HuH-7.5 (cell line): ENCODE measurements at places on chromosomes 3 and 15.

DNA sequence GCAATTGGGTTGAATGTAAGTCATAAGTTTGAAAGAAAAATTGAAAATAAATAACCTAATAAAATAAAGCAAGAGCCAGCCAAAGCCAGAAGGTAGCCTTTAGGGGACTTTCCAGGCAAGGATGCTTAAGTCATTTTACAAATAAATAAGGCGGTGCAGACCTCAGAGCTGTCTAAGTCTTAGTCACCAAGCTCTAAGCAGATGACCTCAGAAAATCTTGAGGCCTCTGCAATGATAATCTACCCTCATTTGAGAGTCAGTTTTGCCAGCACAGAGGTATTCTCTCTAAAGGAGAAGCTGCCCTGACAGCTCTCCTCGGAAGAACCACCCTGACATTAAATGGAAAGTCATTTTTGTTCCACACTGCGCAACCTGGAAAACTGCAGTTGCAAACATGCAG lies 113.9 kb downstream of the OXNAD1 start:
- no peak for DNase-seq

DNA sequence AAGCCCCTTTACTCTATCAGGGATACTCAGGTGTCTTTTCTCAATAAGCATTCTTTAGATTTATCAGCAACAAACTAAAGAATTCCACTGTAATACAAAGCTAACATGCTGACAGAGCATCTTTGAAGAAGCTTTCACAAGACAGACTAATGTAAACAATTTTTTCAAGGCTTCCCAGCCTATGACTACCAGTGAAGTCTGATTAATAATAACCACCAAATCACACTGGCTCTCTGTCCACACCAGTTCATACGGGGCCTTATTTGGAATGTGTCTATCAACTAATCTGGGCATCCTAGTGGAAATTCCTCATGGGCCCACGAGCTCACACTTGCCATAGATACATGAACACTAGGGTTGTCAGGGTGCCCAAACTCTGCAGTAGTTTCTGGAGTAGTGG lies 84.5 kb downstream of the EFL1 start:
- no peak for DNase-seq

- peak; percentile 38 for DNase-seq
Measured at GRCh38 chr3:45688194-45688881, 858 bp upstream of the SACM1L start.

- no peak for DNase-seq
Measured at GRCh38 chr3:14533457-14533958, 6.6 kb downstream of the GRIP2 start.

DNA sequence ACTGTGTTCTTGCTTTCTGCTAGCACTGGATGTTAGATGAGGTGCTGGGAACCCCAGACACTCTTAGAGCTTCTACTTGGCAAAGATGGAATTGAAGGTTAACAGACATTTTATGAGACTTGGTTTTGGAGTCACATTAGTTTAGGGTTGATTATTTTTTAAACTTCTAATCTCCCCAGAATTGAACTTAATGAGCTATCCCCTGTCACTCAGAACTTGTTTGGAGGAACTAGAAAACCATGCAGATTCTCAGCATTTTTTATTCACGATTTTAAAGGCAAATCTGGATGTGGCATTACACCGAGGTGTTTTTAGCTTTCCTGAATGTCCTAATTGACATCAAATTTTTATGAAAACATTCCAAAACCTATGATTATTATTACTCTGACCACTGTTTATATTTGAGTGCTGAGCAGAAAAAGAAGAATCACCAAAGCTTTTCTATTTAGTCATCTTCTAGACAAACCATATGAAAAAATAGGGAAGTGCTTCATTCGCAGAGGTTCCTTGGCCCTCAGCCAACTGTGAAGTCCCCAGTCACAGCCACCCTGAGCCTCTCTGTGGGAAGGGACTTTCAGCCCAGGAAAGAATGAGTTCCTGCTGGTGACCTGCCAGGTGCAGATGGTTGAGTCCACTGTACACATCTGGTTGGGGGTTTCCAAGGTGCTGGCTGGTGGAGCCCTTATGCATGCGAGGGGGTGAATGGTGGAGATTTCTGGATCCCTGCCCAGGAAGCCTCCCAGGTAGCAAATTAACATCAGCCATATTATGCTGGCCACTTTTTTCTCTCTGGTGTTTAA lies 196.0 kb upstream of the TOPAZ1 start:
- DNase-seq = no peak

DNA sequence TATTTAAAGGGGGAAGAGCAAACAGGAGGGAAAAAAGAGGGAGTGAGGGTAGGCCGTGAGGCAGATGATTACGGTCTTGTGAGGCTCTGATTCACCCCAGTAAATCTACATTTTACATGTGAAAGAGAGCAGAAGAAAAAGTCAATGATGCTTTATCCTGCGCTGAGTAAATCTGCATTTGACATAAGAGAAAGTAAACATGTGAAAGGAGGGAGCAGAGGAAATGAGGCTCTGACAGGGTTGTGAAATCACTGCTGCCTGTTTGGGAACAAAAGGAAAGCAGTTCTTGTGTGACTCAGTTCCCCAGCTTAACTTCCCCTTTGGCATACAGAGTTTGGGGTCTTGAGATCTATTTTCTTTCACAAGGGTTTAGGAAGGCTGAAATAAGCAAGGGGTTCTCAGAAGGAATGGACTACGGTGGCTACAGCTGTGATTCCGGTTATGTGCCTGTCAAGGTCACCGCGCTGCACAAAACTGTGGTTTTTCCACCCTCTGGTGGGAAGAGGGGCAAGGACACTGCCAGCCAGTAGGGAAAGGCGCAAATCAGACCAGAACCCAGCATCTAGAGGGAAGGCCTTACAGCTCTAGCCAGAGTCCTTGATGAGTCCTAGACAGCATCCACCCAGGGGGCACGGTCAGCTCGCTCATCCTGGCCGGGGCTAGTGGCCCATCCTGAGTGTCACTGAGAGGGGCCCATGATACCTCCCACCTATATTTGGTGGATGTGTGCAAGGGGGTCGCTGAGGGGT lies 18.9 kb upstream of the HCN4 start:
- no peak for DNase-seq

- DNase-seq = no peak
Measured at GRCh38 chr3:143956838-143957237, 14.8 kb upstream of the DIPK2A start.

GRCh38 chr3:71921036-71921435 lies 136.1 kb upstream of the PROK2 start:
- DNase-seq = no peak

DNA sequence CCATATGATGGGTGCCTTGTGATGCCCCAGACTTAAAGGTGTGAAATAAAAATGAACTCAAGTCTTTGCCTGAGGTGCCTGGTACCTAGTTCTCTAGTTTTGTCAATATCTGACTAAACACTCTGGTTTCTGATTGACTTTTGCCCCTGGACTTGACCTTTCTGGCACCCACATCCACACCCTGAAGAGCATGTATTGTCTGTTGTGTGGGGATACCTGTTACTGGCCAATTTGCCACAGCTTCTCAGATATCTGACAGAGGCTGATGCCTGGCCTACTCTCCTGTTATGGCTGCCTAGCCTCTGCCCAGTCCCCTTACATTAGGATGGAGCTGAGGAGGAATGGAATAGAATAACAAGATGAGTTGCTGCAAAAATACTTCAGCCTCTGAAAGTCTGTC lies 3.6 kb downstream of the ZBTB38 start:
- DNase-seq = no peak

GRCh38 chr3:33141006-33141405 lies 27.2 kb downstream of the CRTAP start:
- DNase-seq = no peak

GRCh38 chr3:60046210-60046609 lies 996.4 kb upstream of the CFAP20DC start:
- no peak for DNase-seq

DNA sequence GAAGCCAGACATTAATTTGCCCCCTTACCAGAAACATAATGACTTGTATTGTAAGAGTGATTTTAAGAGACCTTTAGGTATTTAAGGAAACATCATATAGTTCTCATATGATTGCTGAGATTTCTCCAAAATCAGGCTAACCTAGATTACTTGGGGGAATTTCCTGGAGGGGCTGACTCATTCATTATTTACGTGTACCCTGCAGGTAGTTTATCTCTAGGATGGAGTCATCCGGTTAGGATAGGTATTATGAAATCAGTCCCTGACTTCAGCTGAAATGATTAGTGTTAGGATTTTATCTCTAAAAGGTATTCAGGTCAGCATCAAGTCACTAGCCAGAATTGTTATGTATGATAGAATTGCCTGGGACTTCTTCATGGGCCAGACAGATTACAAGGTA lies 97.5 kb downstream of the TCF12 start:
- no peak for DNase-seq

DNA sequence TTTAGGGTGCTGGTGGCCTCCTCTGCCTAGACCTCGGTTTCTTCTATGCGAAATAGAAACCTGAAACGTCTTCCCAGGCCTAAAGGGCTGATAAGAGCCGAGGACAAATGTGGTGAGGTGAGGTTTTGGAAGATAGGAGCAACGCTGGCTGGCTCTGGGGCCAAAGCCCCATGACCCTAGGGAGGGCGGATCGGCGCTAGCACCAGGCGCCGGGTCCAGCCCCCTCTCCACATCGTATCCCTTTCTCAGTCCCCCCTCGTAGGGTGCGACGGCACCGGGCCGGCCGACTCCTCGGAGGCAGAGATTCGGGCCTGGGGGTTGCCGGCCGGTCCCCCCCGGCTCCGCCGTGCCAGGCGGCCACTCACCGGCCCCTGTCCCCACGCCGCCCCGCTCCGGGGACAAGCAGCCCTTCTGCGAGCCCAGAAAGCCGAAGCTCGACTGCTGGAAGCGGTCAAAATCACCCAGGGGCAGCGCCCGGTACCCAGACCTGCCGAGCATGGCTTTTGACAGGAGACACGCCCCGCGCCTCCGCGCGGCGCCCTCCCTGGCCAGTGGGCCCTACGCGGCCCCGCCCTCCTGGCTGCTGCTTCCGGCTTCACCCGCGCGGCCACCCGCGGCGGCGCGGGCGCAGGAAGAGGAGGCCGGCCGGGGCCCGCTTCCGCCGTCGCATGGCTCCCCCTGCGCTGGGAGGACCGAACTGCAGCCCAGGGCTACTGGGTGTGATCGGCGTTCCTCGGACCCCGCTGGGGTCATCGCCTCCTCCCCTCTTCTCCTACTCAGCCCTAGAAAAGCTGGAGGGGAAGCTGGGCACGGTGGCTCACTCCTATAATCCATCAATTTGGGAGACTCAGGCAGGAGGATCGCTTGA lies at the start of gene STOML1:
STOML1 (minus strand) TSS at position 570 of the 868 bp plus-strand sequence; CDS start at position 498, 72 bp downstream.
- peak; percentile 98 for DNase-seq

DNA sequence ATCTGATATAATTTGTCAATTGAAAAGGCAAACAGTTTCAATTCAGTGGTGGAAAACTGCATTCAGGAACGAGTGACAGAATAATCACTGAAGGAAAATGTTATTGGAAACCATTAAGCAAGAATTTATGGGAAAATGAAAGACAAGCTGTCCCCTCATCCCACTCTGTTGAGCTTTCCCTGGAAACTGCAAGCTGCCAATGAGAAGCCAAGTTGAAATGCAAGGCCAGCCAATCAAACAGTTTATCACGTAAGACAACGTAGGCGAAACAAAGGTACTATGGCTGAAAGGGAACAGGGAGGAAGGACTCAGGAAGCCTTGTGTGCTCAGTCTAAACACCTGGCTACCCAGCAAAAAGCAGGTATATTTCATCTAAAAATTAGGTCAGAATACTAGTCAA lies 187.9 kb upstream of the ATP10A start:
- DNase-seq = no peak

DNA sequence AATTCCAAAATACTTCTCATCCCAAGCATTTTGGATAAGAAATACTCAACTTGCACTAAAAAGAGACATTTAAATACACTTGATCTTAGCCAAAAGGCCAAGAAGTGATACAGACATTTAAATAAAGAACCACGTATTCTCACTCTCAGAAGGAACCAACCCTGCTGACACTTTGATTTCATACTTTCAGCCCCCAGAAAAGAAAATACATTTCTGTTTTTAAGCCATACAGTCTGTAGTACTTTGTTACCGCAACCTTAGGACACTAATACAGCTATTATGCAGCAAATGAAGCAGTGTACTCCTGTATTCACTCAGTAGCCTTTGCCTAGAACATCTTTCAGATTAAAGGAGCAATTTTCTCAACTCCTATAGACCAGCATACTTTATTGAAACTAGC lies 86.7 kb downstream of the TBC1D5 start:
- DNase-seq = no peak

- DNase-seq = no peak
Measured at GRCh38 chr3:10268930-10269329, 20.7 kb downstream of the TATDN2 start.

GRCh38 chr3:69130689-69131088 lies 8.3 kb upstream of the LMOD3 start:
- no peak for DNase-seq

- peak; percentile 95 for DNase-seq
Measured at GRCh38 chr3:8501371-8502131, at the start of gene LMCD1. TSS of gene LMCD1 (plus strand) at chr3:8501823. CDS start at chr3:8501939, 116 bp downstream.

GRCh38 chr3:164486150-164486549 lies 592.1 kb downstream of the SI start:
- no peak for DNase-seq

DNA sequence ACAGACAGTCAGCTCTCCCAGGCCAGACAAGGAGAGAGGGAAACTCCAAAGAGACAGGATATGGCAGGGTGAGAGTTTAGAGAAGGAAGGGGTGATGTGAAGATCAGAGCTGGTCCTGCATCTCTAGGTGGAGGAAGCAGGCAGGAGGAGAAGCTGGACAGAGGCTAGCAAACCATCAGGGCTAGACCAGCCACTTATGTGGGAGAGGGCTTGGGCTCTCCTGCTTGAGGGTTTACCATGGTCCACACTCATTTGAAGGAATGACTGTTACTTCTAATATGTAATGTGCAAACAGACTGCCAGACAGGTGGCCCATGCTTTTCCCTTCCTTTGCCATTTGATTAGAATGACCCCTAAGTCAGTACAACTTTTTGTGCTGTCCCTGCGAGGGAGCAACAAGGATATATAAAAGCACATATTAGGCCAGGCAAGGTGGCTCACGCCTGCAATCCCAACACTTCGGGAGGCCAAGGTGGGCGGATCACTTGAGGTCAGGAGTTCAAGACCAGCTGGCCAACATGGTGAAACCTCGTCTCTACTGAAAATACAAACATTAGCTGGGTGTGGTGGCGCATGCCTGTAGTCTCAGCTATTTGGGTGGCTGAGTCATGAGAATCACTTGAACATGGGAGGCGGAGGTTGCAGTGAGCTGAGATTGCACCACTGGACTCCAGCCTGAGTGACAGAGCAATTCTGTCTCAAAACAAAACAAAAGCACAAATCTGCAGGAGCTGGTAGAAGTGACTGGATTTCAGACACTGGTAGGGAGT lies 41.0 kb upstream of the MANF start:
- DNase-seq = no peak

GRCh38 chr3:151576511-151577137 lies 115.8 kb upstream of the IGSF10 start:
- DNase-seq = no peak

DNA sequence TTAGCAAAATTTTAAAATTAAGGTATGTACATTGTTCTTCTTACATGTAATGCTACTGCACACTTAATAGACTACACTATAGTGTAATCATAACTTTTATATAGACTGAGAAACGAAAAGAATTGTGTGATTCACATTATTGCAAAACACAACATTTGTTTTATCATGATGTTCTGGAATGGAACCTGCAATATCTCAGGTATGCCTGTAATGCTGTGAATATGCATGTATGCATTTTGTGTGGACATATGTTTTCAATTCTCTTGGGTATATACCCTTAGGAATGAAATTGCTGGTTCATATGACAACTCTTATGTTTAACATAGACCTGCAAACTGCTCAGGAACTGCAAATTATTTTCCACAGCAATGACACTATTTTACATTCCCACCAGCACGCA lies 38.6 kb upstream of the TJP1 start:
- no peak for DNase-seq
